Fibroblast of skin of back (primary cell): ENCODE measurements at places on chromosomes 6 and 20.

DNA sequence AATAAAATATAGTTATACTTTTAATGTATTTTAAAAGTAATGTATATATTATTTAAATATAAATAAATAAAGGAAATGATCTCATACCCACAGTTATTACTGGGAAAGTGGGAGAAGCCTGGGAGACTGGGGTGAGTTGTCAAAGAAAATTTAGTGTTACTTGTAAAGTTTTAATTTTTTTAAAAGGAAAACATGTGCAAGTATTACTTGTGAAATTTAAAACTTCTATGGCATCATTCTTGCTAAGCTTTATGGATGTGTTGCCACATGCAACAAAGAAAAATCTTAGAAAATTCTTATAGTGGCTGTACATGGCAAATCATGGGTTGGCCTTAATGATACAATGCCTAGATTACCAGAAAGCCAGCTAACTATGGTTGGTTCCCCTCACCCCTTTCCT is 194.0 kb upstream of the KCNK16 start:
- DNase-seq = peak; percentile 76

GRCh38 chr6:19525673-19526072 is 311.5 kb upstream of the ID4 start:
- no peak for DNase-seq

- DNase-seq = no peak
Observed at GRCh38 chr20:45114465-45115385, at the start of gene WFDC5. Gene WFDC5, minus strand, starts transcription at chr20:45115174. Its CDS starts 91 bp downstream, at chr20:45115083.

DNA sequence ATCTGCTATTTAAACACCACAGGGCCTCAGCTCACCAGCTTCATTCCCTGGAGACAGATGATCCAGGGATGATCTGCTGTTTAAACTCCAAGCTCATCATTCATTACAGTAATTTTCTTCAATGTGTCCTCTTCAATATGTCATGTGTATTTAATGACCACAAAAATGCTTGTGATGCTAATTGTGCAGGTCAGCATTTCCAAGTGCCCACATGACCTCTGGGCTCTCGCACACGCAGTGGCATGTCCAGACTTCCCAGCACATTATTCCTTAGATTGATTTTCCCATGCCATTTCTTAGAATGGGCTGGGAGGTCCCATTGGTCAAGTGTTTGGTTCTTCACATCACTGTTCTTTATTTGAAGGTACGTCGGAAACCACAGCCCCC is 434.4 kb downstream of the HAO1 start:
- no peak for DNase-seq

DNA sequence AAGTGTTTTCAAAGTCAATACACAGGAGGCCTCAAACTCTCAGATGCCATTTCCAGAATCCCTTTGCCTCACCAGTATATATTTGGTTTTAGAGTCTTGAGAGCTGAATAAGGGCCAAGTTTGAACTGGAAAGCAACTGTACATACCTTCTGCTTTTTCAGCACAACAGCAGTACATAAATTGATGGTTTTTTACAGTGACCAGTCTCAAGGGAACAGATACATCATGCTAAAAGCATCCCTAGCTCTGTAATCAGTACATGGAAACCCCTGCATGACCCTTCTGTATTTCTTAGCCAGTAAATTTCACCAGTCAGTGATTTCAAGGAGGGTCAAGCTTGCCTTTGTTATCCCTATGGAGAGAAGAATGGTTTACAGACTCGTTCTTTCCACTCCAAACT is 40.6 kb upstream of the ECHDC1 start:
- peak; percentile 39 for DNase-seq

DNA sequence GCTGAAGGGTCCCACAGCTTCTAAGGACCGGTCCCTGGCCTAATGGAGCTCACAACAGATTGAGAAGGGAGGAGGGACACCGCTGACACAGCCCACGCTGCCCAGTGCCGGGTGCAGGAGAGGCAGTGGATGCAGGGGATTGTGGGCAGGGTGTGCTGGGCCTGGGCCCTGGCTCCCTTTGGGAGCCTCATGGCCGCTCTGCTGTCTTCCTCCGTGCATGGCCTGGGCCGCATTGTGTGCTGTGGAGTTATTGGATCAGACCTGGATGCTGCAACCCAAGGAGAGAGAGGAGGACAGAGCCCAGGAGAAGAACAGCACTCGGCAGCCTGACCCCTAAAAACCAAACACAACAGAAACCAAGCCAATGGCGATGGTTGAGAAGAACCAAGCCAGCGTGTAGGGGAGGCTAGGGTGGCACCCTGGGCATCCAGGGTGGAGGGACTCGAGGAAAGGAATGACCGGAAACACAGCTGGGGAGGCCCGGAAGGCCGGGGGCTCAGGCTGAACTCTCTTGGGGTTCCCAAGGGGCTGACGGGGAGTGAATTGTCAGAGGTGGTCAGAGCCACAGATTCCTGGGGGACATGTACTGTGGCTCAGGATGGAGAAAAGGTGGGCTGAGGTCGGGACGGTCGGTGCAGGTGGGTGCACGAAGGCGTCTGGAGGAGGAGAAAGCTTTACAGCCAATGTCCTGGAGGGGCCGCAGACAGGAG is 41.0 kb downstream of the ERMARD start:
- DNase-seq = no peak

DNA sequence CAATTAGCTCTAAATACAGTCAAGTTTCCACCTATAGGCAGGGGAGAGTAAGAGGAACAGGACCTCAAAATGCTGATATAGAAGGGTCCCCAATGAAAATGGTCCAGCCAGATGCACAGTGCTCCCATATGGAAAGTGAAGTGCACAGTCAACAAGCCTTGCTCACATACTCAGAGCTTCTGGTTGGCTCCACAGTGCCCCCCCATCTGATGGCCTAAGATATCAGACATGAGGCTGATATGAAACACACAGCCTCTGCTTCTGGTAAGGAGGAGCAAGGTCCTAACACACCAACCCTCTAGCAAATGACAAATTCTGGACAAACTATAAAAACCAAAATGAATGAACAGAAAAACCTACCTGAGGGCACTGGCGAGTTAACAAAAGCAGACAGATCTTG is 111.4 kb upstream of the EMILIN3 start:
- DNase-seq = no peak

DNA sequence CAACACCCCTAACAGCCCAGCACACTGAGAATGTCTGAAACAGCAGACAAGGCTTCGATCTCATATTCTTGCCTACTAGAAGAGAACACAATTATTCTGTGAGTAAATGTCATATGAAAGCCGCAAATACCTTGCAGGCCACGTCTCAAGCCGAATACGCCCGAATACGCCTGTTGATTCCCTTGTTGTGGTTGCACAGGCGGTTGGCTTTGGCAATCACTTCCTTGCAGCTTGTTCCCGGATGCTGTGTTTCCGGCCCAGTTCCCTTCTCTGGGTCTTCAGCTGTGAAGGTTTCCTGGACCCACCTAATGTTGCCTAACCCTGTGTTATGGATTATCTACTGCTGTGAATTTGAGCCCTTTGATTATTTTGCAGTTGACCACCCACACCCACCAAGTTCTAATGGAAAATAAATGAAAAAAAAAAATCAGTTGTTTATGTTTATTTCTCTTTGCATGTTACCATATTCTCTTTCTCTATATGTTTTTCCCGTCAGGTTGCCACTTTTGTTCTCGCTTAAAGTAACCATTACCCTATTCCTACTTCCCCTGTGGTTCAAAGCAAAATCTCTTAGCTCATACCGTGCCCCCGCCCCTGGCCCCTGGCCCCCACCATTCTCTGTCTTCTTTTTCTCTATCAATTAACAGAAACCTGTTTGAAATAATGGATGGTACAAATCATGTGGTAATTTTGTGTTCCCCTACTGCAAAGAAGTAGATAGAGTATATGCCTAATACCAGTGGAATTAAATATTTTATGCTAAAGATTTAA is 172.4 kb downstream of the ADGB start:
- no peak for DNase-seq

GRCh38 chr20:48142516-48142773 is 357.2 kb upstream of the SULF2 start:
- no peak for DNase-seq

DNA sequence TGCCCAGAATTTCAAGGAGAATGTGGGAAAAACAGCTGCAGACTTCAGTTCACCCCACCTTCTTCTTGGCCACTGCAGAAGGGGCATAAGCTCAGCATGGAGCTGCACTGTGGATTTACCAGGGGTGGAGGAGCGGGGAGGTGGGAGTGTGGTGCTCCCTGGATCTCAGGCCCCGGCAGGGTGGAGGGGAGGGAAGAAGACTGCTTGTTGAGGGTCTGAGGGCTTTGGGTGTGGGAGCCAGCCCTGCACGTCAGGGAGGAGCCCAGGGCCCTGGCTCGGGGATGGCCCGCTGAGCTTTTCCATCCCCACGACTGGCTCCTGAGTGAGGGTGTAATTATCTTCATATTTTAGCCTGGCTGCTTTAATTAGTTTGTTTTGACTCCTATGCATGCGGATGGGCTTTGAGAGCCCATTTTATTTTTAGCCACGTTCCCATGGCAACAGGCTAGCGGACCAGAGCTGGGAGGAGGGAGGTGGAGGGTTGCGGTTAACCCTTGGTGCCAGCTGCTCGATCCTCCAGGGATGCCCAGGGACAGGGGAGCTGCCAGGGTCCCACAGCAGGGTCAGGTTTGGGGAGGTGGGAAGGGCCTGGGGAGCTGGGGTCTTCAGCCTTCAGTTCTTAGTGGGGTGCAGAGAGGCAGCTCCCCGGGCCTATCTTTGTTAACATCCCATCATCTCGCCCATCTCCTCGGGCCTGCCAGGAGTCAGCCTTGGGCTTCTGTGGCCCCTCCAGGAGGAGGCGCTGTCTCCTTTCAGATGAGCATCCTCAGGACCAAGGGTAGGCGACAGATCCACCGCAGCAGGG is 68.2 kb downstream of the RAB44 start:
- peak; percentile 80 for DNase-seq

DNA sequence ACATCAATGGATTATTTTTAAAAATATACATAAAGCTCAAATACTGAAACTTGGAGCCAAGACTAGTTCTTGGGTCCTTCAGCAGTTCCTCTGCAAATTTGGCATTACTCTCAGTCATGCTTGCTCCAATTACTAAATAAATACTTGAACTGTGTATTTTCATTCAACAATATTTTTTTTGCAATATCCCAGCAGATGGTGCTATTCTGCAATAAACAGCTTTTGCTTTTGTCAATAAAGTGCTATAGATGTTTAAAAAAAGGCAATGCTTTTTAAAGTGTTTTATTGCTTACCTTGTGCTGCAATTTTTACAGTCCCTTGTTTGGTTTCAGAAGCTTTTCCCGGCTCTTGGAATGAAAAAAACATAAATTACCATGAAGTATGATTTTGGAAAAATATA is 243.4 kb downstream of the TRDN start:
- DNase-seq = peak; percentile 2

GRCh38 chr20:2984956-2985661 is 58.3 kb upstream of the GNRH2 start:
- DNase-seq = peak; percentile 68

DNA sequence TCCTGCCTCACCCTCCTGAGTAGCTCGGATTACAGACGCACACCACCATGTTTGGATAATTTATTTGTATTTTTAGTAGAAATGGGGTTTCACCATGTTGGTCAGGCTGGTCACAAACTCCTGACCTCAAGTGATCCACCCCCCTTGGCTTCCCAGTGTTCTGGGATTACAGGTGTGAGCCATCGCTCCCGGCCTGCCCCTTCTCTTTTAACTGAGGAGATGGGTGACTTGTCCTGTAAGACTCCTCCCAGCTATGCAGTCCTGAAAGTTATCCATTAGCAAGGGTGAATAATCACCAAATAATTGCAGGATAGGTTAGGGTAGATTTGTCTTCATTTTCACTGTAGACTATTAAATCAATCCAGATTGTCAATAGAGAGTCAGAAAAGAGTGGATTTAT is 40.5 kb upstream of the JARID2 start:
- DNase-seq = no peak

GRCh38 chr6:125157725-125158124 is 4.2 kb downstream of the TPD52L1 start:
- no peak for DNase-seq

DNA sequence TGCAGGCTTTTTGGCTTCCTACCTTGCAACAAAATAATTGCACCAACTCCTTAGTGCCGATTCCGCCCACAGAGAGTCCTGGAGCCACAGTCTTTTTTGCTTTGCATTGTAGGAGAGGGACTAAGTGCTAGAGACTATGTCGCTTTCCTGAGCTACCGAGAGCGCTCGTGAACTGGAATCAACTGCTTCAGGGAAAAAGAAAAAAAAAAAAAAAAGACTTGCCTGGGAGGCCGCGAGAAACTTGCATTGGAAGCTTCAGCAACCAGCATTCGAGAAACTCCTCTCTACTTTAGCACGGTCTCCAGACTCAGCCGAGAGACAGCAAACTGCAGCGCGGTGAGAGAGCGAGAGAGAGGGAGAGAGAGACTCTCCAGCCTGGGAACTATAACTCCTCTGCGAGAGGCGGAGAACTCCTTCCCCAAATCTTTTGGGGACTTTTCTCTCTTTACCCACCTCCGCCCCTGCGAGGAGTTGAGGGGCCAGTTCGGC is 420 bp downstream of the SOX4 start:
- DNase-seq = peak; percentile 68

DNA sequence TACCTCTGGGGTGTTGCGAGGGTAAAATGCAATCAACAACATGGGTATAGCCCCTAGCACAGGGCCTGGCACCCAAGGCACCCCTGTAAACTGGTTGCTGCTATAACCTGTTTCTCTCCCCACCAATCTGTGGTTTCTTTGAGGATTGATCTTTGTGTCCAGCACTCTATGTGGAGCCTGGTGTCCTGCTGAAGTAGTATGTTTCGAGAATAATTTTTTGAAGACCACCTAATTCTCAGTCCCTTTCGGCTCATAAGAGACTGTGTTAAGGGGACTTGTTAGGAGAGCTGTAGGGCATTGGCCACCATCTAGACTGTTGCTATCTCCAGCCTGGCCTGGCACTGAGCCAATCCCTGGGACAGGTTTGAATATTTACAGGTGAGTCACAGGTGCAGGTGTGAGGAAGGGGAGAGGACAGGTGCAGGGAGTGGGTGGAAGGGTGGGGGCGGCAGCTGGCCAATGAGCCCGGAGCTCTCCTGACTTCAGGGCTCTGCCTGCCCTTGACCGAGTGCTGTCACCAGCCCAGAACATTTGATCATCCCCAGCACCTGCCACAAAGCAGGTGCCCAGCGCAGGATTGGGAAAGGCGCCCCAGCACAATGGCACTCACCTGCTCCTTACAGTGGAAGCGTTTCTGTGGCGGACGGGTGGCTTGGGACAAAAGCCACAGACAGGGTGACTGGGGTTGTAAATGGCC is 8.1 kb upstream of the C20orf144 start:
- no peak for DNase-seq

- DNase-seq = no peak
Observed at GRCh38 chr6:75794351-75794846, 45.4 kb downstream of the MYO6 start.

DNA sequence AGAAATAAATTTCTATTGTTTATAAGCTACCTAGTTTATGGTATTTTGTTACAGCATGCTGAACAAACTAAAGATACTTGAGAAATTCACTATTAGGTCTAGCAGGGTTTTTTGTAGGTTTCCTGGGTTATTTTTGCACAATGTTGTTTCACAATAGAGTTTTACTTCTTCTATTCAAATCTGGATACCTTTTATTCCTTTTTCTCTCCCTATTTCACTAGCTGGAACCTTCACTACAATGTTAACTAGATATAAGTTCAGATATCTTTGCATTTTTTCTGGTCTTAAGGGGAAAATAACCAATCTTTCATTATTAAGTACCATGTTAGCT is 237.7 kb upstream of the CITED2 start:
- DNase-seq = no peak
